SK-MEL-5 (cell line): ENCODE measurements at places on chromosomes 16 and 17. TPM values are rescaled to one million over a fixed set of nuclear protein-coding genes. Genes with fewer than 3 reads are reported as not detected.

Gene C16orf92
- total RNA-seq, result not detected in 2 replicates

Gene TELO2
- 9.5 and 9.8 TPM in 2 replicates for total RNA-seq

Gene KRT31
- total RNA-seq, result not detected in 2 replicates

Gene HEATR9
- not detected in 2 replicates for total RNA-seq

Gene CSNK2A2
- 17.6 and 18.9 TPM in 2 replicates for total RNA-seq

Gene RPH3AL
- total RNA-seq, result 2.4 and 4.5 TPM in 2 replicates

Gene TEX19
- total RNA-seq, result 0.05 and 0.19 TPM in 2 replicates

Gene XAF1
- 1.0 and 1.4 TPM in 2 replicates for total RNA-seq

Gene FLOT2
- 12.6 and 12.8 TPM in 2 replicates for total RNA-seq

Gene SLC5A11
- total RNA-seq, result 0.05 TPM in 1 of 2 replicates, not detected in the other

Gene MLX
- total RNA-seq, result 44.6 and 50.6 TPM in 2 replicates

Gene SCARF1
- 0.11 and 0.16 TPM in 2 replicates for total RNA-seq

DNA sequence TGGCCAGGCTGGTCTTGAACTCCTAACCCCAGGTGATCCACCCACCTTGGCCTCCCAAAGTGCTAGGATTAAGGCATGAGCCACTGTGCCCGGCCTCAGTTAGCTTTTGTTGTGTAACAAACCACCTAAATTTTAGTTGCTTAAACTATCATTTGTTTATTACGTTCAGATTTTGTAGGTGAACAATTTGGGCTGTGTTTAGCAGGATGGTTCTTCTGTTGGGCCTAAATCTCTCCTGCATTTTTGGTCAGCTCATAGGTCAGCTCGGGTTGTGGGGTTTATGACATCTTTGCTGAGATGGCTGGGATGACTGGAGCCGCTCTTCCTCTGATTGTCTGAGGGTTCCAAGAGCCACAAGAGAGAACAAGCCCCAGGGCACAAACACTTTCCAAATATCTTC is 21.1 kb upstream of the NLRP1 start:
- no peak for DNase-seq

- no peak for DNase-seq
These were observed 24.3 kb downstream of the GP2 start for GRCh38 chr16:20303012-20303411.

- no peak for DNase-seq
These were observed 14.5 kb upstream of the GPRC5C start for GRCh38 chr17:74417178-74418045.

DNA sequence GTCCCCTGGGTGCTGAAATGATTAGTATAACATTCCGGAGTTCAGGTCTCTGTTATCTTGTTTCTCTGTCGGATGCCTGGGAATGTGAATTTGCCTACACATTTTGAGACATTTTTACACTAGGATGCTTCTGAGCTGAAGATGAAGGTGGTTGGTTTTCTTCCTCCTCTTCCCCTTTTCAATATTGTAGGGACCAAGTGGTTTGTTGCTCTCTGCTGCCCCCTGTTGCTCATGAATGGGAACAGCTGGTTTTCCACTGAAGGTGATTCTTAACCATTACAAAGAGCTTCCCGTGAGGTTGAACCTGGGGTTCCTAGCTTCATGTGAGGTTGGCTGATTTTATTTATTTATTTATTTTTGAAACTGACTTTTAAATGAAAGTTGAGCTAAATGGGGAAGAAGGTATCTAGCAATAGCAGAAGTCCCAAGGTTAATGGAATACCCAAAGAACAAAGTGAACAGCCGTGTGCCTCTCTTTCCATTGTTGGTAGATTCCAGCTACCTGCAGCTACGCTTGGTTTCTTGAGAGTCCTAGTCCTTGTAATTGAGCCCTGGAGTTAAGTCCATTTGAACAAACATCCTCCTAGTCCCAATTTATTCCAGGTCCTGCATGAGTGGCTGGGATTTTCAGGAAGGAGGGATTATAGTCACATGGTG is 983.9 kb upstream of the EEF2KMT start:
- DNase-seq, result peak; percentile 48

- DNase-seq, result no peak
These were observed 12.2 kb upstream of the UBE2G1 start for GRCh38 chr17:4378626-4379025.

GRCh38 chr17:28482551-28483199 is 9.2 kb downstream of the SLC13A2 start:
- no peak for DNase-seq

DNA sequence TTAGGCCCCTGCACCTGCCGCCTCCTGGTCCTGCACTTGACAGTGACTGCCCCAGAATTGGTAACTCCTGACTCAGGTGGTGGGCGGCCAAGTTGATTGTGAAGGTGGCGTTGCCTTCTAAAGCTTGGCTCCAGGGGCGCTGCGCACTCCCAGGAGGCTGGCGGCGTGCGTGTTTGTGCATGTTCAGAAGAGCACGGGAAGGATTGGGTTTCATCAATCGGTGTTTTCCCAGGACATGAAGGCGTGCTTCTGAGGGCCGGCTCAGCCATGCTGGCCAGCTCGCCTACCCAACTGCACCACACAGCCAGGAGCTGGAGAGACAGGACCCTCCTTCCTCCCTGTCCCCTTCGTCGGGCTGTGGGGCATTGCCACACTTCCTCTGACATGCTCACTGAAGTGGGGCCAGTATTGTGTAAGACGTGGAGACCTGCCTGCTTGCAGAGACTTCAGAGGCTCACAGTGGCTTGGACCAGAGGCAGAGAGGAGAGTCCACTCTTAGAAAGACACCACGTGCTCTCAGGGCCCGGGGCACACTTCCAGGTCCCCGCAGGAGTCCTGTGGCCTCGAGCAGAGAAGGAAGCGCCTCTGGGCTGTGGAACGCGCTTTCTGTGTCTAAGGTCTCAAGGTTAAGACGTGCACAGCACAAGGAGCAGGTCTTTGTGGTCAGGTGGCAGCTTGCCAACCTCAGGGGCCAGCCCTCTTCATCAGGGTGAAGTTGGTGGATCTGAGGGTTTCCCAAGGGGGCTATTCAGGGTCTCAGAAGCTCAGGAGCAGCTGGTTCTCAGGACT is 2.8 kb downstream of the RAB40C start:
- DNase-seq, result no peak

- DNase-seq, result no peak
These were observed 9.7 kb upstream of the CCL2 start for GRCh38 chr17:34245351-34245905.

- DNase-seq, result peak; percentile 53
These were observed at the start of gene CALB2 for GRCh38 chr16:71358464-71358998. Gene CALB2 (plus strand): TSS chr16:71358723. CDS start chr16:71358793, 70 bp downstream.

- no peak for DNase-seq
These were observed 14.0 kb downstream of the C16orf74 start for GRCh38 chr16:85736921-85737320.

DNA sequence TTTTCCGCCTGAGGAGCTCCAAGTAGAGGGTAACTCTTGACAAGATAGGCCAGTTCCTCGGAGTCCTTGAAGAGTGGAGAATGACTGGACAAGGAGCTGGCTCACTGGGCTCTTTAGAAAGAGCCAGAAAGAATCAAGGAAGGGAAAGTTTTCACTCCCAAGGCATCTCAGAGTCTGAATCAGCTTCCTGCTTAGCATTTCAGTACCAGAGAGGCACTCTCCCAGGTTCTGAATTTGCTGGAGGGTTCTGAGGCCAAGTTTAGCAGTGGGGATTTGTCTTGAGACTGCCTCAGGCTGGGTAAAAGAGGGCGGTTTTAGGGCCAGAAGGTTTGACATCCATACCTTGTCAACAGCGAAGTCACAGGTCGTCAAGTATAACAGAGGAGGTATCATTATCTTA is 25.5 kb downstream of the GP2 start:
- DNase-seq, result no peak

- no peak for DNase-seq
These were observed 17.9 kb downstream of the ATP6V0D1 start for GRCh38 chr16:67463059-67463458.

- no peak for DNase-seq
These were observed 170.2 kb downstream of the RAB11FIP4 start for GRCh38 chr17:31561469-31562375.

DNA sequence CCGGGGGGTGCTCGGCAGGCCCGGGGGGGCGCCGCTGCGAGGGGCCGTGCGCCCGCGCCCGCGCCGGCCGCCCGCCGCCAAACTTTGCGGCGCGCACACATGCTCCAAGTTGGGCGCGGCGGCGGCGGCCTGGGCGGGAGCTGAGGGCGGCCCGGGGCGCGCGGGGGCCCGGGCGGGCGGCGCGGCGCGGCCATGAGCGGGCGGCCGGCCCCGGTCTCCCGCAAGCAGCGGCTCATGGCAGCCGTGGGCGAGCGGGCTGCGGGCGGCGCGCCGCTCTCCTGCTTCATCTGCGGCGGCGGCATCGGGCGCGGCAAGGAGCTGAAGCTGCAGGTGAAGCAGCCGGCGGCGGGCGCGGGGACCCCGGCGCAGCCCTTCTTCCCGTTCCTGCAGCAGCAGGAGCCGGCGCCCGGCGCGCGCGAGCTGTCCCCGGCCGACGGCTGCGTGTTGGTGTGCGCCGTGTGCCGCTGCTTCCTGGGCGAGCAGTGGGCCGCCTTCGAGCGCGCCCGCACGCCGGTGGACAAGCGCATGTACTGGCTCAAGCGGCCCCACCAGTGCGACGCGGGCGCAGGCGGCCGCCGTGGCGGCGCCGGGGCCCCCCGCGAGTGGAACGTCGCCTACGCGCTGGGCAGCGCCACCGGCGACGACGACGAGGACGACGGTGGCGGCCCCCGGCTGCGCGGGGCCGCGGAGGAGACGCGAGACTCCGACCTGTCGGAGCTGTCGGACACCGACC is 57.2 kb upstream of the CIBAR2 start:
- no peak for DNase-seq

- DNase-seq, result no peak
These were observed 15.2 kb downstream of the CNGB1 start for GRCh38 chr16:57955572-57956188.

- DNase-seq, result no peak
These were observed 3.0 kb downstream of the RFNG start for GRCh38 chr17:82048571-82048971.

- DNase-seq, result no peak
These were observed 162.4 kb downstream of the CMIP start for GRCh38 chr16:81607006-81607405.

DNA sequence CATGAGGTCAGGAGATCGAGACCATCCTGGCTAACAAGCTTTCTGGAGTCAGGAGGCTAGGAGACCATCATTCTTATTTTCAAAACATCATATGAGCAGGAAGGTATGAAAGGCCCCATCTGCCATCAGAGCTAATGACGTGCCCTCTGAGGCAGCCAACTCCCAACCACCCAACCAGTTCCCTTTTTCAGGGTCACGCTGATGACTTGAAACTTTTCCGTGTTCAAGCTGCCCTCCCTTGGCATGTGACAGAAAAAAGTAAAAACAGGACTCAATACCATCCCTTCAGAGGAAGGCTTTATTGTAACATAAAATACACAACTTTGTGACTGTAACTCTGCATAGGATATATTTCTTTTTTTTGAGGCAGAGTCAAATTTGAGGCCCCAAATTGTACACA is 4.6 kb upstream of the GHDC start:
- no peak for DNase-seq

DNA sequence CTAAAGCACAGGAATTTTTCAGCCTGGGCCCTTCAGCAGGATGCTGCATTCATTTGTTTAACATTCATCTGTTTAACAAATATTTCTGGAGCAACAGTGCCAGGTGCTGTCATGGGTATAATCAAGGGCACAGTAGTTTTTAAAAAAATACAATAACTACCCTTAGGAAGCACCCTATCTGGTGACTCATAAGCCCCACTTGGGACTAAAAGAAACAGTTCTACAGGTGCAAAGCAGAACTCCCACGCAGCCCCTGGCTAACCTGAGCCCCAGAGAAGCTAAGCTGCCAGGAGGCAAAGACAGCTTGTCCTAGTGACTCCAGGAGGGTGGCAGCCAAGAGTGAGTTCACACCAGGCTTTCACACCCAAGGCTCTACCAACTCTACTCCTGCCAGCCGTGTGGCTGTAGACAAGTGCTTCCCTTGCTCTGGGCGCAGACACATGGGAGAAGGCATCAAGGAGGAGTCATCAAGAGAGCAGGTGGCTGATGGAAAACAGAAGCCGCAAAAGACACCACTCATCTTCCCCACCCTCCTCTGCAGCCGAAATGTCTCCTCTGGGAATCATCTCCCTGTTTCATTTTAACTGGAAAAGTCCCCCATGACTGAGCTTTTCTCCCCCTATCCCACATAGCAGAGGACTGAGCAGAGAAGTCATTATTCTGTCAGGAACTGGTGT is 14.4 kb downstream of the CUEDC1 start:
- no peak for DNase-seq

DNA sequence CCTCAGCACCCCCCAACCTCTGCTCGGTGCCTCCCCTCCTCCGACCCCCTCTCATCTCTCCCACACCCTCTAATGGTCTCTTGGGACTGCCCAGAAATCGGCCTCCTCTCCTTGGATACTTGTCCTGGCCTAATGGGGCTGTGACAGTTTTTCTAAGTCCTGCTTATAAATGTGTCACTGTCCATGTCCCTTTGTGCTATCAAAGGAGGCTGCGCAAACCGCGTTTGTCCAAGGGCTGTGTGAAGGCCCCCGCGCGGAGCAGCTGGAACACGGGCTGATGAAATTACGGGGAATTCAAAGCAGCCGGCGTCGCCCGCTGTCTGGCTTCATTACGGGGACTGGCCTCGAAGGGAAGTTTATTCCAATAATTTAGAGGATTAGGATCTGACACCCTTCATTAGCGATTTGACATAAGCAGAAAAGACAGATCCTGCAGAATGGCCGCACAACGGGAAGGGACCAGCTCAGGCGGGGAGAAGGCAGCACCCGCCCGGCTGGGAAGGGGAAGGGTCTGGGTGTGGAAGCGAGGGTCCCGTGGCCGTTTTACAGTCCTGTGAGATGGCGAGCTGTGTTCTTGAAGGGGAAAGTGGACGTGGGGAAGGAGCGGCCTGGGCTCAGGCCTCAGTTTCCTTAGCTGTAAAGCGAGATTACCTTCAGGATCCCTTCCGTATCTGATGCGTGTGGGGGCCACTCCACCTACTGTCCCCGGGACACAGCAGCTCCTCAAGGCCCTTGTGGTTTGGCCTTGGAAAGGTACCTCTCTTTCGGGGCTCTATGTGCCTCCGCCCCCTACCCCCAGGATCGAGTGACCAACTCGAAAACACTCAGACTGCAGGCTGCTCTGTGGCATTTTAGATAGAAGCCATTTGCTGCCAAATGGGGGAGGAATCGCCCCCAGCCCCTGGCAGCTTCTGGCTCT is 1.6 kb upstream of the WFIKKN2 start:
- no peak for DNase-seq
